ENCODE measurements at places on chromosomes 2 and 18.

- DNase-seq, result peak; percentile 79
Observed at GRCh38 chr2:191758518-191759507, 80.9 kb downstream of the NABP1 start.

GRCh38 chr2:234457421-234457820 lies 39.5 kb downstream of the ARL4C start:
- peak; percentile 67 for DNase-seq

DNA sequence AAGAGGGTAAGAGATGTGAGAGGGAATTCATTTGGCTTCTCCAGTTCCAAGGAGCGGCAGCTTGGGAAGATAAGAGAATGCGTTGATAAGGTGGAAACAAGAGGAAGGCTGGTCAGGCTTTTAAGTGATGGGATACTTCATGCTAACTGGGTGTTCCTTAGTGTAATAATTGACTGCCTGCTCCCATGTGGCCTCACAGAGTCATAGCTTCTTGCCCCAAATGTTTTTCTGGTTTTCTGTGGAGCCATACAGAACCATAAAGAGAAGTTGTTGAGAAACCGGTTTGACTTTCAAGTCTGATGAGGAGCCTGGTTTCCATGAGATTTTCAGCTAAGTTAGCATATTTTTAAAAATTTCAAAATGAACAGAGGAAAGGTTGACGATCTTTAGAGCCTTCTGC lies 97.5 kb upstream of the ZFP36L2 start:
- no peak for DNase-seq

GRCh38 chr2:53448086-53448485 lies 319.5 kb upstream of the CHAC2 start:
- DNase-seq, result no peak

DNA sequence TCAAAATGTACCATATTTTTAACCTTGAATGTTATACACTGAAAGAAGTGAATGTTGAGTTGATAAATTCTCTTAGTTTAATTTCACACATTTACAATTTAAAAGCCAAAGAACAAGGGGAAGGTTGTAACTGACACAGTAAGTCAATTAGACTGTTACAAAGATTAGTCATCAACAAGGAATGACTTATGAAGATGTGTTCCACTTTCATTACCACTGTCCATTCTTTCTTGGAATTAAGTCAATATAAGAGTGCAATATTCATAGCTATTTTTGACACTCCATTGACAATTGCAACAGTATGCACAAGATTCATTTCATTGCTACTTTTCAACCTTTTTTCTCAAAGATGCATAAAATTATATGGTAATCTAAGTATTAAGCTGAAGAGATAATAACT lies 291.3 kb downstream of the RIT2 start:
- DNase-seq, result peak; percentile 1

- no peak for DNase-seq
Observed at GRCh38 chr18:78419171-78419570, 560.4 kb upstream of the SALL3 start.

DNA sequence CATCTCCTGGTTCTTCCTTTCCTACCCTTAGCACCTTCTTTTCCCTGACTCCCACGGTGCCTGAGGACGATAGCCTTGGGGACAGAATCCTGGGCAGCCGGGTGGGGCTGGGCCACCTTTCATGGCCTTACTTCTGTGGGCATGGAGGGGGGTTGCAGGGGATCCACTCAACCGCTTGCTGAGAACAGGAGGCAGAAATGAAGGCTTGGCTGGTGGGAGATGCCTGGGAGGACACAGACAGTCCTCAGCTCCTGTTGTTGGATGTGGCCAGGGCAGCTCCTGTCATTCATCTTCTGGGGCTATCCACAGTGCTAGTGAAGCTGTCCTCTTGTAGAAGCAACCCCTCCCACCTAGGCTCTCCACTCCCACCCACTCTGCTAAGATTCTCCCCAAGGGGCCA lies 95.5 kb upstream of the CELF4 start:
- DNase-seq, result no peak

DNA sequence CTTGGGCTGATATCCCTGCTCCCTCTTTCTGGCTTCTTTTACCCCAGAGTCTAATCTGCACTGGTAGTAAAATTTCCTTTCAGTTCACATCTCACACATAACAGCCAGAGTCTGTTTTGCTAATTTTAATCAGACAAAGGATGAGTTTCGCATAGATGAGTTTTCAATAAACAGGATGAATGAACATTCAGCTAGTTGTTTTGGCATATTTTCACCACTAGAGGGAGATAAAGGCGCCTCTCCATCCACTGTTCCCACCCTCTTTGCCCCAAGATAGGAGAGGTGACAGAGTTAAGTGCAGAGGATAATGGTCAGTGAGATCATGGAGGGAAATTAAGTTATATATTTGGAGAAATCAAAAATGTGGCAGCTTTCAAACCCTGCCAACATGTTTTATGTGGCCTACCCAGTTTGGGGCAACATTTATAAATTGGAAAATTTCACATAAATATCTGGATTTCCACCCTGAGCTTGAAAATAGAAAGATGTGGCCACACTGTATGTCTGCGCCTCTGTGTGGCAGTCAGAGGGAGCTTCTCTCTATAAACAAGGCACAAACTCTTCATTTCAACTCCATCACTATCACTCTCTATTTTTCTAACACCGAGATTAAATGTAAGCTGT lies 48.5 kb upstream of the DTNA start:
- DNase-seq, result peak; percentile 64

DNA sequence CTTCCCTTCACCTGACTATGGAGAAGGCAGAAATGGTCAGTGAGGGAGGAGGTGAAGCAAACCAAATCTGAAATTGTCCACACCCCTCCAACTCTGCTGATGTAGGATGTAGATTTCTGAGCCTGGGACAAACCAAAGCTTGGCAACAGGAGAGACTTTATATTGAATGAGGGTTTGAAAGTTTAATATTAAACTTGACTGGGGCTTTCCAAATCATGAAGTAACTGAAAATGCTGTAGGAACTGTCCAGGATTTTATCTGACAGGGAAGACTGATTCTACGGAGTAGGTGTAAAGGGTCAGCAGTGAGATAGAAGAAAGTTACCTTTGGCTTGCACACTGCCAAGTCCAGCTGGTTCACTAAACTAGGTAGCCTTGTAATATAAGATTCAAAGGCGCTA lies 194.5 kb downstream of the TDRD15 start:
- no peak for DNase-seq

GRCh38 chr2:24016376-24016761 lies 6.5 kb downstream of the MFSD2B start:
- DNase-seq, result peak; percentile 53

DNA sequence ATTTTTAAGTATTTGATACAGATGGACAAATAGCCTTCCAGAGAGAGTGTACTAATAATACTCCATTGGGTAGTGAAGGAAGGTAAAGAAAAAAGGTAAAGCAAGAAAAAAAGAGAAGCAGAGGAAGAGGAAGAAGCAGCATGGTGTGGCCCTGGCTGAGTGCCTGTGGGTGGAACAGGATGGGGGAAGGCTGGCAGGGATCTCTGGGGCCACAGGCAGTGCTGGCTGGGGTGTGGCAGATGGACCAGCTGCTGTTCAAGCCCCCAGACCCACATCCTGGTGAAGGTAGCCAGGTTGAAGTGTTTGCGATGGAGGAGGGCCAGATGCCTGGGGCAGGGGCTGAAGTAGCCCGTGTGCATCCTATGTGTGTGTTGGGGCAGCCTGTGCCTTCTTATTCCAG lies 79.0 kb downstream of the DYSF start:
- no peak for DNase-seq

- no peak for DNase-seq
Observed at GRCh38 chr18:78975292-78975691, 4.3 kb upstream of the SALL3 start.

DNA sequence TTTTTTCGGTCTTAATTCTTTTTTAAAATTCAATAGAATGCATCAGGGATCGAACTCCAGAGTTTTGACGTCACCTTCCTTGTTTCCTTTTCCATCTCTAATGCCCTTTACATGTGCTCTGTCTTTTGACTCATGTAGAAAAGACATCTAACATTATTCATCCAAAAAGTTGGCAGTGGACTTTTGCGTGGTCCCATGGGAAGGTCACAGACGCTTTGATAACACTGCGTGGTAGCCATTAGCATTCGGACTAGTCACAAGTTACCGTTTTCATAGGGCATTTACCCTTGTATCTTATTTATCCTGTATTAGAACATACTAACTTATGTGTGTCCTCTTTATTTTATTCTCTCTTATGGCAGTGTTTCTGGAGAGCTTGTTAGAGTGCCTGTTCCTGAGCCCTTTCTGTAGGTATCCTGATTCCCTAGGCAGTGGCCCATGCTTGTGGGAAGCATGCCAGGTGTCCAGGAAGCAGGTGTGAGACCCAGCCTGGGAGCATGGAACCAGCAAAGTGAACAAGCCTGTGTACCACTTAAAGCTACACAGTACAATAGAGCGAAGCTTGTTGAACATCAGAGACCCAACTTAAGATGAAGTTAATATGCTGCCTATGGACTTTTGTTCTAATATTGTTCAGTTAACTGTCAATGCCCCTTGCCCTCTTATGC lies 73.6 kb upstream of the RBM44 start:
- DNase-seq, result no peak

- DNase-seq, result no peak
Observed at GRCh38 chr18:37671119-37671518, 105.5 kb upstream of the CELF4 start.

- DNase-seq, result no peak
Observed at GRCh38 chr18:54220406-54220805, 4.1 kb downstream of the MBD2 start.

- no peak for DNase-seq
Observed at GRCh38 chr2:204202253-204202652, 265.7 kb downstream of the ICOS start.

DNA sequence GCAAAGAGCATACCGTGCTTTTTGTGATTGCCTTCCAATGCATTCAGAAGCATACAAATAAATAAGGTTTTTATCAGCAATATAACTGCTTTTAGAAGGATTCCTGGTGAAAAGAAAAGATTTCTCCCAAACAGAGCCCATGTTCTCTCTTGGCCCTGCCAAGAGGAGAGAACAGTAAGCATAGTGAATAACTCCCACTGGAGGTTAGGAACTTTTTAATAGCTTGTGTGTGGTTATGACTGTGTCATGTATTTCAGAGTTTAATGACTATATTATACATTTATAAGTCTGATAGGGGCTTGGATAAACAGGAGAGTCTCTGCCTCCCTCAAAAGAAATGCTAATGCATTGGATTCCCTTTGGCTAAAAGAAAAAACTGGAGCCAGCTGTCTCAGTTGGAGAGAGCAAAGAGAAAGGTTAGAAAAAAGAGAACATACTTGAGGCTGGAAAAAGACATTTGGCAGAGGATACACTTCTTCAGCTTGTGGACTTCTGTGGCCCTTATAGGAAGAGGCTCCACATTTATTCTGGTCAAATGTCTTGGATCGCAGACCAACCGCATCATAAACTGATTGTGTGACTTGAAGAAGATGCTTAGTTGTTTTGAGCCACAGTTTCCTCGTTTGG lies 63.0 kb upstream of the SPRED2 start:
- DNase-seq, result peak; percentile 3

DNA sequence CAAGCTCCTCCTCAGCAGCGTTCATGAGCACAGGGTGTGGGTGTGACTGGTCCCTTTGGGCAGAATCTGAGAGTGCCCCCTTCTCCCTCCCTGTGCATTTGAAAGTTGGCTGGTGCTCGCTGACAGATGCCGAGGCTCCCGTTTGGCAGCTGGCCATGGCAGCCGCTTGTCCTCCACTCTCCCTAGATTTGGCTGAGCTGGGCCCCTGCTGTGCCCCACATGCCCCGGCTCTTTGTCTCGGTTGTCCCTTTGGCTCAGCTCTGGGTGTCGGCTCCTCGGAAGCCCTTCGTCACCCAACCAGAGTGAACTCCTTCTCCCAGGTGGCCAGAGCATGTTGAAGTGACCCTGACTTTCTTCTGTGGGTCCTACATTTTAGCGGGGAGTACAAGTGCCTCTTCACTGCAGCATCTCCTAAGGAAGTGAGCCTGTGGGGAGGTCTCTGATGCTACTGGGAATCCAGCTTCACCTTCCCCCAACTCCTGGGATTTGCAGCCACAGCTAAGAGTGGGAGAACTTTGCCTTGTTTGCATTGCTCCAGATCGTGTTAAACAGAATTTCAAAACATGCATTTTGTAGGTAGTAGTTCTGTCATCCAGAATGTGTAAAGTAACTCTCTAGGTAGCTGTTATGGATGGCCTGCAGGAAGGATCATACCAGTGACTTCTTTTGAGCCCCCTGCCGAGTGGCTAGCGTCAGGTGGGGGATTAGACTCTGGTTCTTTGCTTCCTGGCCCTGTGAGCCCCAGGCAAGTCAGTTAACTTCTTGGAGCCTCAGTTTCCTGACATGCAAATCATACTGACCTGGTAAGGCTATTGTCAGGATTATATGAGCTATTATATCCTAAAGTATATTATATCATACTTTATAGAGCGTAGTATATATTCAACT lies 24.2 kb downstream of the HPCAL1 start:
- no peak for DNase-seq

- no peak for DNase-seq
Observed at GRCh38 chr2:197136452-197136851, 174.1 kb downstream of the ANKRD44 start.

GRCh38 chr2:20576598-20577115 lies 74.2 kb downstream of the HS1BP3 start:
- peak; percentile 57 for DNase-seq

- DNase-seq, result peak; percentile 34
Observed at GRCh38 chr2:12293874-12294273, 422.9 kb upstream of the TRIB2 start.

GRCh38 chr2:179443180-179443579 lies 178.5 kb upstream of the SESTD1 start:
- DNase-seq, result no peak

- no peak for DNase-seq
Observed at GRCh38 chr18:53649621-53650020, 574.8 kb downstream of the MBD2 start.

- no peak for DNase-seq
Observed at GRCh38 chr2:241603686-241604085, 33.3 kb downstream of the THAP4 start.

- DNase-seq, result peak; percentile 88
Observed at GRCh38 chr2:69642709-69643601, 584 bp downstream of the AAK1 start.

GRCh38 chr2:104825124-104825865 lies 28.6 kb upstream of the POU3F3 start:
- no peak for DNase-seq

DNA sequence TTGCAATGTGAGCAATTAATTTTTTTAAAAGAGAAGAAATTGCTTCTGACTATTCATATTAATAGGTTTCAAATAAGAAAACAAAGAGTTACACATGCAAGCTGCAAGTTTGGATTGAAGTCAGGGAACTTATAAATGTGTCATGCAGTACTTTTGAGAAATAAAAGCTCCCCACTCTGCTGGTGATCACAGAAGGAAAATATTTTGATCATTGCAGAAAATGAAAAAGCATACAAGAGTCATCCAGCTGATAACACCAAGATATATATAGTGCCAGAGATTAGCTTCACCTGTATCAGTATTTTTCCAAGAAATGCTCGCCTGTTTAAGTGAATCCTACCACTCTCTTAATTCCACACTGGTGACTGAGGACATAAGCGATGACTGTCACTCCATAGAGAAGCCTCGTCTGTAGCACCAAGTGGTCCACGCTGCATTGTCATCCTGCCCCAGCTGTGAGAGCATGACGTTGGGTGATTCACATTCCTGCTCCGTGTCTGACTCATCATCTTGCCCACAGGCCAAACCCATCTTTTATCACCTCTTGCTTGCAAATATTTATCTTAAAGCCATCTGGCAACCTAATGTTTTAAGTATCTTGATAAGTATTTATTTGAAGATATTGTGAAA lies 178.0 kb downstream of the ASXL3 start:
- peak; percentile 46 for DNase-seq

- no peak for DNase-seq
Observed at GRCh38 chr2:45433363-45433762, 177.7 kb downstream of the SRBD1 start.

GRCh38 chr2:156147594-156148330 lies 184.8 kb downstream of the NR4A2 start:
- no peak for DNase-seq

Measured in M059J (cell line).